ENCODE measurements at places on chromosomes 3 and 15.

GRCh38 chr3:181716966-181717365 is 5.2 kb downstream of the SOX2 start:
- DNase-seq: no peak

- DNase-seq: no peak
These were observed 569 bp upstream of the ALDH1A3 start for GRCh38 chr15:100879061-100879463.

- DNase-seq: no peak
These were observed 2.6 kb upstream of the WDR6 start for GRCh38 chr3:49004352-49005302.

- DNase-seq: no peak
These were observed 36.7 kb downstream of the SMAD3 start for GRCh38 chr15:67101911-67102598.

DNA sequence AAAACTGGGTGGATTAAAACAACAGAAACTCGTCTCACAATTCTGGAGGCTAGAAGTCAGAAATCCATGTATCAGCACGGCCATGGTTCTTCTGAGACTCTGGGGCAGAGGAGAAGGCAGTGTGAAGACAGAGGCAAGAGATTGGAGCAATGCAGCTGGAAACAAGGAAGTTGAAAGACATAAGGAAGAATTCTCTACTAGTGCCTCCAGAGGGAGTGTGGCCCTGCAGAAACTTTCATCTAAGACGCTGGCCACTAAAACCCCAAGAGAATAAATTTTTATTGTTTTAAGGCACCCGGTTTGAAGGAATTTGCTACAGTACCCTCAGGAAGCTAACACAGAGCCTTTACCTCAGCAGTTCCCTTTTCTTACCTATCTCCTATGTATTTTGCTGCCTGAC is 1012.2 kb upstream of the CADM2 start:
- DNase-seq: no peak

- no peak for DNase-seq
These were observed 7.4 kb downstream of the EDEM1 start for GRCh38 chr3:5194801-5195509.

- DNase-seq: no peak
These were observed 75.0 kb downstream of the BFSP2 start for GRCh38 chr3:133474817-133475216.

- DNase-seq: no peak
These were observed 67.0 kb upstream of the TNFAIP8L3 start for GRCh38 chr15:51161491-51162220.

DNA sequence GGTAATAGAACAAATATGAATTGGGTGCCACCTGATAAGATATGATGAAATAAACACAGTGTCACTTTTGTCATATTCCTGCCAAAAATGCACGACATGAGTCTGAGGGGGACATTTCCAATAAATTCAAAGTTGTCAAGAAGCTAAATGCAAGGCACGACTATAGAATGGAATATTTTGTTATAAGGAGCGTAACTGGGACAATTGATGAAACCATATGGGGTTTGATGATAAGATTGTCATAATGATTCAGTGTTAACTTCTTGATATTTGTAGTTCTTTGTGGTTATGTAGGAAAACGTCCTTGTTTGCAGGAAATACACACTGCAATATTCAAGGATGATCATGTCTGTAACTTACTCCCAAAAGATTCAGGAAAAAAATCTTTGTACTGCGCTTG is 163.3 kb downstream of the MEX3B start:
- no peak for DNase-seq
